ENCODE measurements at places on chromosomes 6 and 20.

- DNase-seq: no peak
Observed at GRCh38 chr6:36226438-36227047, 30.0 kb downstream of the BRPF3 start.

GRCh38 chr6:147132889-147133288, 71.3 kb upstream of the STXBP5 start:
- DNase-seq: no peak

DNA sequence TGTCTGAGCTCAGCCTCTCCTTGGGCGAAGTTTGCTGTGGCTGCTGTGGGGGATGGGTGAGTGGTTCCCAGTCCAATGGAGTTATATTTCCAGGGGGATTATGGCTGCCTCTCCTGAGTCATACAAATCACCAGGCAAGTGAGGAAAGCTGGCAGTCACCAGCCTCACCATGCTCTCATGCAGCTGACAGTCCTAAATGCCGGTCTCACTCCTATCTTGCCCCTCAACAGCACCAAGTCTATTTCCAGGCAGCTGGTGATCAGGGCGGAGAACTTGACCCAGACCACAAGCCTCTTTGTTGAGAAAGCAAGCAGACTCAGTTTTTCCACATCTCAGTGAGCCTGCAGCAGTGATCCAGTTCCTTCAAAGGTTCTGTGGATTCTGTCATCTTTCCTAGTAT, 98.9 kb downstream of the TBC1D32 start:
- no peak for DNase-seq

- no peak for DNase-seq
Observed at GRCh38 chr20:54126806-54127655, 46.8 kb downstream of the CYP24A1 start.

DNA sequence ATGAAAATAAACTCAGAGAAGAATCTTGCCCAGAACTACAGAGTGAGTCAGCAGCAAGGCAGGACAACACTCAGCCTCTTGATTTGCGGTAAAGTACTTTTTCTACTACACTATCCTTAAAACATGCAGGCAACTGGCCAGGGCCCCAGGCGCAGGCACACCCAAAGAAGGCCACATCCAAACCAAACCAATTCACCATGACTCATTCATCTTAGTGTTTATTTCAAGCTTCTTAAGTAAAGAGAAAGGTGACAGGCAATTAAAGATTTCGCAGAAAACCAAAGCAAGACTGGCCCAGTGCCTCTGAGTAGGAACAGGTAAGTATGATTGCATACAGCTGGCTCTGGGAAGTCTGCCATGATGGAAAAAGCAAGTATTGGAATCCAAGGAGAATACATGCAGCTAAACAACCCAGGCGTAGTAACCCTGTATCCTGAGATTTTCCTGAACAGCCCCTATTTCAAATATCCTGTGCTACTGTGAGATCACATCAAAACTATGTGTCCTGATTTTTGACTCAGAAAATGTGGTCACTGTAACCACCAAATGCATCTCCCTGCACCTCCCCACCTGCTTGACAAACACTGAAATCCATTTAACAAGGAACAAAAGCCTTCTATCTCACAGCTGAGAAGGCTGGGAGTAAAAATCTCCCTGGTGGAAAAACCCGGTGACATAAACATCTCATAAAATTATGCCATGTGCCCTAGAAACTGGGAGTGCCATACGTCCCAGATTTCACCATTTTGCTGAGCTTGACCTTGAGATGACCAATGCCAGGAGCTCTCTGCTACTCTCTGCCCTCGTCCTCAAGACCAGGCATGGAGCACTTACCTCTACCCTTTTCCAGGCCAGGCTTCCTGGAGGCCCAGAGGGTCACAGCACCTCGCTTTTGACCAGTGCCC, 12.4 kb downstream of the WFDC3 start:
- peak; percentile 82 for DNase-seq

DNA sequence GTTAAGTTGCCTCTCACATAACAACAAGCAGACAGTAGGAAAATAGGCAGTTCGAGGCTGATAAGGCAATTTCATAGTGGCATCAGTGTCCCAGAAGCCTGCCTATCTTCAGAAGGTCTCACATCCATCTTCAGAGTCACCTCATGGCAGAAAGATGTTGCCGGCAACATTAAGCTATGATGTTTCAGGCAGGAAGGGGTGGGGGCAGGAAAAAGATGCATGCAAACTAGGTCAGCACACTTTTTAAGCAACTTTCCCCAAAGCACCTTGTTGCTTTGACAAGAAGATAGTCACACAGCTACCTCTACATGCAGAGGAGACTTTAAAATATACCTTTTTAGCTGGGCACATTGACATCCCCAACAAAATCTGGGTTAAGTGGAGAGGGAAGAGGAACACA, 43.2 kb upstream of the SMIM8 start:
- DNase-seq: no peak

- no peak for DNase-seq
Observed at GRCh38 chr6:1747003-1747402, 137.3 kb downstream of the FOXC1 start.

DNA sequence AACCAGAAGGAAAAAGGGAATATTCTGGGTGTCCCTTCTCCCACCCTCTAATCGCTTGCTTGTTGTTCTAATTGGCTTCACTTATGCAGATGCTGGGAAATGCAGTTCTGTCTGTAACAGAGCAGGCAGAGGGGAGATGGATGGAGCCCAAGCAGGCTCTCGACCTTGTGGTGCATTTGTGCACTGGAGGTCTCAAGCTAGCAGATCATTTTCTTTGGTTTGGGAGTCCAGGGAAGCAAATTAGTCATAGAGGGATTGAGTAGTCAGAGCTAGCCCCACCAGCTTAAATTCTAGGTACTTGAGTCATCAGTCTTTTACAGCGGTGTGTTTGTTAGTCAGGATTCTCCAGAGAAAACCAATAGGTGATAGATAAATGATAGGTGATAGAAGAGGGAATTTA, 234.7 kb upstream of the ECI2 start:
- no peak for DNase-seq

DNA sequence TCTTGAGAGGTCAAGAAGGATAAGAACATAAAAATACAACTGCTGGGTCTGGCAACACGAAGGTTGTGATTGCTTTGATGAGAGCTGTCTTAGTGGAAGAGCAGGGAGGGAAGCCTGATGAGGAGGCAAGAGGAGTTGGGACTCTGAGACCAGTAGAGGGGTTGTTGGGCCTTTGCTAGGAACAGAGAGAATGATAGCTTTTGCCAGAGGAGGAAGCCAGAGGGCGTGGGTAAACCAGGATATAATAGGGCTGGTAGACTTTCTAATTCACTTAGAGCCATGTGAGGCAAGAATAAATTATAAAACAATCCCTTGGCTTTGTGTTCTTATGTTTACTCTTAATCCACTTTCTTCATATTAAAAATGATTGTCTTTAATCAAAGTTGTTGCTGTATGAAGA, 78.6 kb downstream of the RCAN2 start:
- no peak for DNase-seq

GRCh38 chr6:39765508-39766065, 26.6 kb upstream of the DAAM2 start:
- DNase-seq: no peak

GRCh38 chr20:61311656-61312387, 59.8 kb downstream of the CDH4 start:
- no peak for DNase-seq

DNA sequence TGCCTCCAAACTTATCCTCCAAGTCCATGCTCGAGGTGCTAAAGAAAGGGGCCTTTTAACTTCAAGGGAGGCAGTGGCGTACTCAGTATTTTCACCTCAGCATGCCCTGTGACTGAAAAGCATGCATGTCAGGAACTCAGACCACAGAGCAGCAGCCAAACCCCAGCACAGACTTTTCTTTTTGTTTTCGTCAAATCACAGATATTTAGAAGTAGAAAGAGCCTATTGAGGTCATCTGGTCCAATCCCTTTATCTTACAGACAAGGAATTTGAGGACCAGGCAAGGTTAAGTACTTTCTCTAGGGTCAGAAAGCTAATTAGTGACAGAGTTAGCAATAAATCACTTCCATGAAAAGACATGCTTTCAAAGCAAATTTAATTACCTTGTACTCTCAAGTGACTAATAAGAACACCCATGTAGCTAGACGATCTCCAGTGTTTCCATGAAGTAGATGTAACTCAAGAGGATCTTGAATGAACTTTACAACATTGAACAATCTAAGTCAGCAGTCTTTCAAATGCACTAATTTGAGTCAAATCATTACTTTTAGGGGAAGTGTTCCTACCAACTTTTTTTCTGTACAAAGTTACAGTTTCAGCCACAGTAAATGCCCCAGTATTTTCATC, 35.9 kb downstream of the MOXD1 start:
- no peak for DNase-seq

DNA sequence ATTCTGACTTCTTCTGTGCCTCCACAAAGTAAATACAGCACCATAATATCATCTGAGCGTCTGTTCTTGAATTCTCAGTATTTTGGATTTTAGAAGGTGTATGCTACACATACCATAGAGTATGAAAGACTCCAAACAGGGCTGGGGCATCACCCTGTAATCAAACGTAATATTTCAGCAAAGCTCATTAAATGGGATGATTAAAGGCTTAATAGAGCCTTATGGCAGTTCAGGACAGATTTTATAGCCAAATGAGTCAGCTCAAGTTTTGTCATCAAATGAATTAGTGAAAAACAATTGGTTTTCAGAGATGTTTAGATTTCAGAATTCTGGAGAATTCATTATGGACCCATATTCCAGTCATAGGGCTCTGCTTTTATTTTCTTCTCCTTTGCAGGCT, 68.9 kb downstream of the TULP4 start:
- no peak for DNase-seq

DNA sequence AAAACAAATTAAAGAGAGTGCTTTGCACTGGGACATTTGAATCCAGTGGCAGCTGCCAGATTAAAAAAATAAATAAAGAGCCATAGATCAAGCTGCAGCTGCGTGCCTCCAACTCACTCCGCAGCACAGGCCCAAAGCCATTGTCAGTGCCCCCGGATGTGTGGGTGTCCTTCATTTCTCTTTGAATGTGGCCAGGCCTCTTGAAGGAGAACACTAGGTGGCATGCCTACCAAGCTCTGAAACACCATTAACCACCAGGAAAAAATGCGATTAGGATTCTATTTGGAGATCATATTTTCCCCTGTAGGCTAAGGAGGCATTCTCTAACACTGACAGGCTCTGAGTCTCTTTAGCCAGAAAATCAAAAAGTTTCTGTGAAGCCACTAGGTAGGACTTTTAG, 549.8 kb downstream of the PRKN start:
- no peak for DNase-seq

- DNase-seq: no peak
Observed at GRCh38 chr20:30811885-30812671, 445.4 kb upstream of the DEFB115 start.

GRCh38 chr20:23602241-23602640, 3.5 kb downstream of the CST9 start:
- DNase-seq: no peak

DNA sequence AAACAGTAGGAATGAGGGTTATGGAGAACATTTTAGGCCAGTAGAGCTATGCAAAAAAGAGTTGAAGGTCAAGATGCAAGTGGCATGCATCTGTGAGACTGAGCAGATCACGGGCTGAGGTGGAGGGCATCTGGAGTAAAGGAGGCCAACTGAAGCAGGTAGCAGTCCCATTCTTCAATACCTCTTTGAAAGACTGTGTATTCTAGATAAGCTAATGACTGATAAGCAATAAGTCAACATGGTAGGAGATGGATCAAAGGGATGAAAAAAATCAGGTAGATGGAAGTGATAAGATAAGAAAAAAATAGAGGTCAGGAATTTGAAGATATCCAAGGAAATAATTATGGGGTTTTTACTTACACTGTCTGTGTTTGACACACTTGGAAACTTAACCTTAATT, 55.6 kb downstream of the ARMC2 start:
- DNase-seq: no peak

DNA sequence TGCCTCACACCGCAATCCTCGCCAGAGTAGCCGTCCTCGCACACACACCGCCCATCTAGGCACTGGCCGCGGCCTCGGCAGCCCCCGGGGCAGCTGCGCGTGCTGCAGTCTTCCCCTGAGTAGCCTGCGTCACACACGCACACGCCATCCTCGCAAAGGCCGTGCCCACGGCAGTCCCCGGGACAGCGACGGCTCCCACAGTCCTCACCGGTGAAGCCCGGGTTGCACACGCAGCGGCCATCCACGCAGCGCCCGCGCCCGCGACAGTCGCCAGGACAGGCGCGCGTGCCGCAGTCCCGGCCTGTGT, 13.1 kb downstream of the TNXB start:
- DNase-seq: no peak

- DNase-seq: no peak
Observed at GRCh38 chr20:52312132-52312729, 120.7 kb upstream of the ZFP64 start.

DNA sequence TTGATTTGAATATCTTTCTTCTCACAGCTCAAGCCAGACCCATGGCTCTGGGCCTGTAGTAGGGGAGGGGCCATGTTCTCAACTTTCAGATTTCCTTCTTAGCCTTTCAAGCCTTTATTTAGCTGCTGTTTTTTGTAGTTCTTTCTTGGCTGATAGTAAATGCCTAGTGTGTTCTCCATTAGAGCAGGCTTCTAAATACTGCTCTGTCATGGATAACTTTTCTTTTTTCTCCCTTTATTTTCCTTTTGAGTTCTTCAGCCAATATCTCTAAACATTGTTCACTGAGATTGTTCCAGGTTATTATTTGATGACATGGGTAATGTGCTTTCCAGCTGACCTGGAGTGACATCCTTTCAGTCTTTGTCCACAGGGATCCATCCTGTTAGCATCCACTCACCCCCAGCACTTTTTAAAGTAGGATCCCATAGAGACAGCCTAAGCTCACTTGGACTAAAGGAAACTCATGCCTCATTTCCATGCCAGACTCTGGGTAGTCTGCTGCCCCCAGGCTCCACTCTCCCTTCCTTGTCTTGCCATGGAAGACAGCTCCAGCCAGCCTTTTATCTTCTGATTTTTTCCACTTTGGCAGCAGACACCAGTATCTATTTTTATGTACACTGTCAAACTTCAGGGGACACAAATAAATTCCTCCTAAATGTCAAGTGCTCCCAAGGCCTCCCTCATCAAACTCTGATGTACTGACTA, 645.6 kb downstream of the RNF144B start:
- no peak for DNase-seq

DNA sequence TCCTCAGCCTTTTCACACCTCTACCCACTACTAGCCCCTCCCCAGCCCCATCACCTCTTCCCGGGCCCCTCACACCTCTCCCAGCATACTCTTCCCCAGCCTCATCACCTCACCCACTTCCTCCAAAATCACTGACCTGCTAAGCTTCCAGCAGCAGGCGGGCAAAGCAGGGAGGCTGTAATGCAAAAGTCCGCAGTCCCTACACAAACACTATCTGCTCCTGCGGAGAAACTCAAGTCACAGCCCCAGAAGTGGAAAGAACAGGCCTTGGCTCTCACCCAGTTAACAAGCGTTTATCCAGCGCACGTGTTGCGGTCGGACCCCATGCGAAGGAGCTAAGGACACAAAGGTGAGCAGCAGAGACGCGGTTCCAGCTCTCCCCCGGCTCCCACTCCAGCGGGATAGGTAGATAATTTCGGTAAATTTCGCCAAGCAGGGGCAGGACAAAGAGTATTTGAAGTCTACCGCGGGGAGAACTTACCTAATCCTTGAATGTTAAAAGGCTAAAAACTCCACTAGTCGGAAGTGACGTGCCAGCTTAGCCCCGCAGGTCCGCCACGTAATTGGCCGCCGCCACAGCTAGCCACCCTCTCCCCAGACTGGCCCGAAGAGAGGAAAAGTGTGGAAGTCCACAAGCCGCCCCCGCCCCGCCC, 728 bp upstream of the TRIM39 start:
- DNase-seq: no peak

All from left forelimb (tissue), 1 donor.